Effector CD4-positive, alpha-beta T cell (primary cell): ENCODE measurements at places on chromosomes 1 and 21.

GRCh38 chr1:241658081-241658793 lies 6.2 kb downstream of the WDR64 start:
- DNase-seq, result no peak

- DNase-seq, result no peak
These were observed 72.0 kb upstream of the CLDN14 start for GRCh38 chr21:36551731-36552433.

GRCh38 chr1:24015221-24016210 lies 35.4 kb upstream of the SRSF10 start:
- no peak for DNase-seq

DNA sequence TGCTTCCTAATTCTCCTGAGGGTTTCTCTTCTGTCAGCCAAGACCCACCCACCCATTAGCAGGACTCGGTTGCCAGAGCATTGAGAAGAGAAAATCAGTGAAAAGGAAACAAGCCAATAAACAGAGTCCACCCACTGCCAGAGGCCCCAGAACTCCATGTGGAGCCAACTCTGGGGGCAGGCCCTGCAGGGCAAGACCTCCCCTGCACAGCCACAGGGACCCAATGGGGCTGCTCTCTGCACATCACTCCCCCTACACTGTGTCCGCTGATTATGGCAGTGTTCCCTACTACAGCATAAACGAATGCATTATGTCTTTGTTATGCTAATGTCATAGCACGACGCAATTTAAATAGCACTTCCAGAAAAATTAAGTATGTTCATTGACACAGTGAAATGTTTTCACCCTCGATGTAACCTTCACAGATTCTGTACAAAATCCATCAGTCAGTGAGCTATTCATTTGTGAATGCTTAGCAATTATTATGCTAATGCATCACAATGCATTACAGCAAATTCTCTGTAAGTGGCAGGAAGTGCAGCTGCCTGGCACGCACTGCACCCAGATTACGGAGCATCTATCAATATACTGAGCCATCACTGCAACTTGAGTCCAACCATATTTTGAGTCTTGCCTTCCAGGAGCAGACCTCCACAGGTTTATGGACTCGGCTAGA lies 56.4 kb downstream of the GRIK3 start:
- no peak for DNase-seq

GRCh38 chr21:45160198-45160597 lies 85.8 kb downstream of the ADARB1 start:
- DNase-seq, result no peak

DNA sequence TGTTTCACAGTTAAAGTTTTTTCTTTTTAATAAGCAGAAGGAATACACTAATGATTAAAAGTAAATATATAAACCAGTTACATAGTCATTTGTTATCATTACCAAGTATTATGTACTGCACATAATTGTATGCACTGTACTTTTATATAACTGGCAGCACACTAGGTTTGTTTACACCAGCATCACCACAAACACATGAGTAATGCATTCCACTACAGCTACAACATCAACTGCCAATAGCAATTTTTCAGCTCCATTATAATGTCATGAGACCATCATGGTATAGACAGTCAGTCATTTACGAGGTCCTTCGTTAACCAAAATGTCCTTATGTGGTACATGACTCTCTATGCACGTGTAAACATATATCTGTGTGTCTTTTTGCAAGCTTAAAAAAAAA lies 35.2 kb downstream of the SCYL3 start:
- no peak for DNase-seq

DNA sequence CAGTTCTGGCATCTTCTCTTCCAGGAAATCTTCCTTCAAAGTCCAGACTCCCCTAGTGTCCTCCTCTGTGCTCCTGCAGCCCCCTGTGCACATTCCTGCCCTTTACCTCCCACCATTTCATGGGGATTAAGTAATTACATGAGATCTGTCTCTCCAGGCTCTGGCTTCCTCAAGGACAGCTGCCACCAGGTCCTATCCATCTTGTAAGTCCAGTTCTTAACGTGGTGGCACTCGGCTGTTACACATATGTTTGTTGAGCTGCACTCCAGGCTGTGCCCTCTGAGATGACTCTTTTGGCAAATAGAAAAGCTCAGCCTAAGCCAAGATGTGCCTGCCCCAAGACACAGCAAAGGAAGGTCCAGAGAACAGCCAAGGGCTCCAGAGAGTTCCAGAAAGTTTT lies 57.4 kb upstream of the CAMK1G start:
- DNase-seq, result no peak

- no peak for DNase-seq
These were observed 21.4 kb downstream of the SEC16B start for GRCh38 chr1:177948336-177948972.

DNA sequence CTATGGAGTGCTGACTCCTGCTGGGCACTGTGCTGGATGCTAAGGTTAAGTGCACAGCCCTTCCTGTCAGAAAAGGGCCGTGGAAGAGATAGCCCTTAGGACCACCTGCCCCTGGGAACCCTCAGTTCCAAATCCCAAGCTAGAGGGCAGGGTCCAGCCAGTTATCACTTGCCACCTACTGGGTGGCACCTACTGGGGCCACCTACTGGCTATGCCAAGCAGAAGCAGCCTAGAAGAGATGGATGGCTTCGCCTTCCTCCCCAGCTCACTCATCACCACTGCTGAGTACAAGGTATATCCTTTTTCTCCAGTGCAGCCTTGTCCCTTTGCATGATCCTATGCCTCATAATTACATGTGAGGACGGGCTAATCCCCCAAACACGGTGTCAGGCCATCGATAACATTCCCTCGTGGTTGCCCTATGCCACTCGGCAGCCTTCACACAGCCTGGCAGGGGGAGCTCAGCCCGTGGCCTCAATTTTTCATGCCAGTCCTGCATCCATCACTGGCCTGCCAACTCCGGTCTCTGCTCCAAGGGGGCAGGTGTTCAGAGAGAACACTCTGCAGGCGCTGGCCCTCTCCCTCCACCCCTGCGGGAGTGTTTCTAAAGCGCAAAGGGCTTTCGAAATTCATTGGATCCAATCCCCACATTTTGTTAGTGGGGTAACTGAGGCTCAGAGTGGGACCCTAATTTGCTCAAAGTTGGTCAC lies 49.0 kb downstream of the SYT2 start:
- DNase-seq, result no peak

DNA sequence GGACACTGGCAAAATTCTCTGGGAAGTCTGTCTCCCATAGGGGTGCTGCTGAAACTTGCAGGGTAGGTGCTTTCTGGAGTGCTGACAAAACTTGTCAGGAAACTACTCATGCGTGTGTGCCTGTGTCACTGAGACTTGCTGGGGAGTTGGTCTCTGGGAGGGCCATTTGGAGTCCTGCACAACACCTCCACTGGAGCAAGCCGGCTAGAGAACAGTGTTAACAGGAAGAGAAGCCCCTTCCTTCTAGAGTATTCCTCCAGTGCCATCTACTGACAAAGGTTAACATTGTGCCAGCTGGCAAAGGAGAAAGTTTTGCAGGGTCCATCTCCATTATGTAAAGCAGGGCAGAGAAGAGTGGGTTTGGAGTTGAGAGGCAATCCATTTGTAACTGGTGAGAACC lies 30.0 kb downstream of the ZMYM4 start:
- DNase-seq, result peak; percentile 7

DNA sequence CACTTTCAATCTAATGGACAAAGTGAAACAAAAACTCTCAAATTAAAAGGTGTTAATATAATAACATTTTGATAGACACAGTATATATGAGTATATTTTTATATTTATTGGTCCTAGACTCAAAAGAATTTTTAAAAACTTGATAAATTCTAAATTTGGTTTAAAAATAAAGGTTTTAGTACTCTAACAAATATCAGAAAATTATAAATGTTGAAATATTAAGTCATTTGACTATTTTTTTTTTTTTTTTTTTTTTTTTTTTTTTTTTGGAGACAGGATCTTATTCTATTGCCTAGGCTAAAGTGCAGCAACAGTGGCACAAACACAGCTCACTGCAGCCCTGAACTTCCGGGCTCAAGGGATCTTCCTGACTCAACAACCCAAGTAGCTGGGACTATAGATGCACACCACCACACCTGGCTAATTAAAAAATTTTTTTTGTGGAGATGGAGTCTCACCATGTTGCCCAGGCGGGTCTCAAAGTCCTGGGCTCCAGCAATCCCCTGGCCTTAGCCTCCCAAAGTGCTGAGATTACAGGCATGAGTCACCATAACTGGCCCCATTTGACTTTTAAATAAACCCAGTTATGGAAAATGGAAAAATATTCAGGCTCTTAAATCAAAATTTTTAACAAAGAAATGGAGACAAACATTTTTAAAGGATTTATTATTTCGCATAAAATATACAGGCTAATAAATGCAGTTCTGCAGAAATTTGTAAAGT lies 60.8 kb upstream of the RBM34 start:
- no peak for DNase-seq

DNA sequence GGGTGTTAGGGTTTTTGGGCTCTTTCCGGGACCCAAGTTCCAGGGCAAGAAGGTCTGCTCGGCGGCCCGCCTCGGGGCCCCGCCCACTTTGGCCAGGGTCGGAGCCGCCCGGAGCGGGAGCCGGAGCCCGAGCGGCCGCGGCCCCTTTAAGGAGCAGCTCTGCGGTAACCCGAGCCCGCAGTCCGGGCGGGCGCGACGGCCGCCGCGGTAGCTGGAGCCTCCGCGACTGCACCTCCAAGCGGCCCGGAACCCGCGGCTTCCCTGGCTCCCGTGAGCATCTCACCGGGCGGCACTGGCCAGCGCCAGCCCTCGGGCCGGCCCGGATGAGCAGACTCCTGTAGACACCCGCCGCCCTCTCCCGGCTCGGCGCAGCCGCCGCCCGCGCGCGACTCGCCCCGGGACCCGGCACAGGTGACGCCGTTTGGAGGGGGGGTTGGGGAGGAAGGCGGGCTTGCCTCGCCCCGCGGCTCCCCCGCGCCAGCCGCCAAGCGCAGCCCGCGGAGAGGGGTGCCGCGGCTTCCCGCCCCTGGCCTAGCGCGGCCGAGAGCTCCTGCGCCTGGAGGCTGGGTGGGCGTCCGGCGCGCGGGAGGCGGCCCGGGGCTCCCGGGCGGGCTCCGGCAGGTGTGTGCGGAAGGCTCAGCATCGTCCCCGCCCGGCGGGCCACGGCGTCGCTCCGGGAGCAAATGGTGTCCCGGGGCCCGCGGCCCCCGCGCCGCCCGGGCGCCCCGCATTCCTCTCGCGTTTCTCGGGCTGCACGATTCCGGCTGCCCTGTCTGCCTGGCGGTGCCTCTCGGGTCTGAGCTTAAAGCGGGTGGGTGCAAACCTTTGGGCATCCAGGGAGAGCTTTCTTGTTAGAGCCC lies at the start of gene TLCD4:
Gene TLCD4, plus strand, starts transcription at position 149 of the 860 bp plus-strand sequence. CDS start 26,547 bp downstream, outside the sequence.
- DNase-seq, result peak; percentile 11

DNA sequence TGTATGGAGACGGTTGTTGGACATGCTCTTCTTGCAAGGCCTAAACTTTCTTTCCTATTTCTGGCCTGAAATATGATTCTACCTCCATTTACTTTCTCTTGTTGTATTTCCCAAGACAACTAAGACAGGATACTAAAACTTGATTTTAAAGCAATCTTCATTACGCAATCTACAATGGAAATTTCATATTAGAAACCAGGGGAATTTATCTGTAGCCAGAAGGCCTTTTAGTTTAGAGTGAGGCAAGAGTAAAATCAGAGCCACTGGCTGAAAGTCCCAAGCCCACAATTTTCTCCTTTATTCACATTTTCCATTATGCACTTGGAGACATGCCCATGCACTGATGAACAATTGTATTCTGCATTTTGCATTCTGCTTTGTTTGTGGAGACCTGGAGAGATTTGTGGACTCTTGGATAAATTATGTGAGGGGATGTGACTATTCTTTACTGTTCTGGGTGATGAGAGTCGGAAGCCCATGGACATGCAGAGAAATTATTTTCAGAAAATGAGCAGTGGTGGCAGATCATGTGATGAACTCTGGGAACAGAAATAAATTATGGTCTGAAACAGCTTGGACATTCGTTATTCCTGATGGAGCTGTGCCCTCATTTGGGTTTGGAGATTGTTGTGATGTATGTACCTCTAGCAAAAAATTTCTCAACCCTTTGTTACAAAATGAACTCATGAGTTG lies 336.8 kb downstream of the SEC16B start:
- DNase-seq, result no peak

- no peak for DNase-seq
These were observed 6.8 kb upstream of the YBX1 start for GRCh38 chr1:42675467-42675866.

GRCh38 chr1:96901783-96902363 lies 180.3 kb downstream of the PTBP2 start:
- no peak for DNase-seq

GRCh38 chr1:184965944-184966860 lies 8.1 kb downstream of the NIBAN1 start:
- no peak for DNase-seq
